Activated CD4-positive, alpha-beta T cell treated with anti-CD3 and anti-CD28 coated beads, Interleukin-2, amount 50 U/mL, for 4 hours (primary cell): ENCODE measurements at places on chromosomes 6 and 20.

DNA sequence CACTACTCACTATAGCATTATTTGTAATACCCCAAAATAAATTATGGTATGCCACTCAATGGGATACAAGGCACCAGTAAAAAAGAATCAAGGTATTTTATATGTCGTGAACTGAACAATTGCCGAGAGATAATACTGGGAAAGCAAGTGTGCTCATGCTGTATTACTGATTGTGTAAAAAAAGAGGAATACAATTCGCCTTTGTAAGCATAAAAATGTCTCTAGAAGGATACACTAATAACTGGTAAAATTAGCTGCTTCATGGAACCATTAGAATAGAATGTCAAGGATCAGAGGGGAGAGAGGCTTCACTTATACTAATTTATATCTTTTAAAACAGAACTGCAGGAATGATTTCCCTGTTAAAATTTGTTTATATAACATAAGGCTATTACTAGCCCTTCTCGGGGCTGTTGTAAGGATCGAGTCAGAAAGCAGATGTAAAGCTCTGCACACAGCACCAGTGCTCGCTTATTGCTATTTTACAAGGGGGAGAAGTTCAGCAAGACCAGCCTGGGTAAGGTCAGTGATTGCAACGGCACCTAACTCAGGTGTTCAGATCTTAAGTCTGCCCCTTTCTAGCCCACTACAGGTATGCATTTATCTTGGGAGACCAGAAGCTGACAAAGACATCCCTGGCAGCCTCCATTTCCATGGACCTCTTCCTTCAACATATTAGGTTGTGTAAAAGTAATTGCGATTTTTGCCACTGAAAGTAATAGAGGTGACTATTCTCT, 61.6 kb downstream of the MYH7B start:
- no peak for DNase-seq

DNA sequence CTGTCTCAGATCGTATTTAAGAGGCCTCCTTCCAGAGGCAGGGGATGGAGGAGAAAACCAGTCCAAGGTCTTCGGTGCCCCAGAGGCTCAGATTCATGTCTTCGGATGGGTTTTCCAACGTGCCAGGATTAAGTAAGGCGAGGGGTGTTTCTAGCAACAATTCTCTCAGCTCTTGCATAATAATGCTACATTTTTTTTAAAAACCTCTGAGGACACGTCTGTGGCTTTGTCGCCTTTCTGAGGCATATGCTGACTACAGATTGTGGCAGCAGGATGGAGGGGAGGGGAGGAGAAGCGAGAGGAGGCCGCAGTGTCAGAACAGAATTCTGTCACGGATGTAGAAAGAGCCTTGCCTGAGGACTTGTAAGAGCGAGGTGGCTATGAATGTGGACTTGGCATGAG, 17.7 kb upstream of the CCDC167 start:
- peak; percentile 63 for DNase-seq

DNA sequence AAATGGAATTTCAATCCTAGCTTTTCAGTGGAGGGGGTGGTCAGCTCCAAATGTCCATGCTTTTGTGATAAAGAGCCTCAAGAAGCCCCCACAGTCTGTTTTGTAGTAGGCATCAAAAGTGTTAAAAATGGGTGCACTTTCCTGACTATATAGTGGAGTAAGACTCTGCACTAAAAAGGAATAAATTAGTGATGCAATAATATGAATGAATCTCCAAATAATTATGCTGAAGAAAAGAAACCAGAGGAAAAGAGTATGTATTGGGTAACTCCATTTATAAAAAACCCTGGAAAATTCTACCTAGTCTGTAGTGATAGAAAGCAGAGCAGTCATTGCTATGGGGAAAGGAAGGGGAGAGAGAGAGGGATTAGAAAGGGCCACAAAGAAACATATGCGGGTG, 310.4 kb upstream of the SUPT3H start:
- DNase-seq, result no peak

DNA sequence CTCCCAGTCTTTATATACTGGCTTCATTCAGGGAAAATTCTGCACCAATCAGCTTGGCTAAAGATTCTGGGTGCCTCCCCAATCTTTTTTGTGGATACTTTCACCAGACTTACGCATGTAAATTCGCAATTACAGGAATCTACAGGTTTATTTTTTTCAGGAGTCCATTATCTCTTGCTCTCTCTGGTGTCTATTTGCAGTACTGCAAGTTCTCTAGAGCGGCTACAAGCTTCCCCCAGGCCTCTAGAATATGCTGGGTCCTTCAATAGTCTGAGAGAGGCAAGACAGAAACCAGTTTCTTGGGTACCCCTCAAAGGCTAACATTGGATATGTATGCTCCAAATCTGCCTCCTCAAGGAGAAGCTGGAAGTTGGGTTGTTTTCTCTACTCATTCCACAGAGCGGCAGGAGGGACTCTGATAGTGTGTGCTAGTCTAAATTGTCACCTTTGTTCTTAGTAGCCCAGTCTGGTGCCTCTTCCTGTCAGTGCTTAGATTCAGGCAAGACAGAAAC, 58.5 kb downstream of the SUN5 start:
- no peak for DNase-seq

GRCh38 chr6:157223021-157223430, 100.3 kb downstream of the TMEM242 start:
- DNase-seq, result no peak

- no peak for DNase-seq
Measured at GRCh38 chr6:35064757-35065440, 76.2 kb downstream of the TCP11 start.

- peak; percentile 30 for DNase-seq
Measured at GRCh38 chr6:99746261-99746895, 139.7 kb downstream of the PRDM13 start.

DNA sequence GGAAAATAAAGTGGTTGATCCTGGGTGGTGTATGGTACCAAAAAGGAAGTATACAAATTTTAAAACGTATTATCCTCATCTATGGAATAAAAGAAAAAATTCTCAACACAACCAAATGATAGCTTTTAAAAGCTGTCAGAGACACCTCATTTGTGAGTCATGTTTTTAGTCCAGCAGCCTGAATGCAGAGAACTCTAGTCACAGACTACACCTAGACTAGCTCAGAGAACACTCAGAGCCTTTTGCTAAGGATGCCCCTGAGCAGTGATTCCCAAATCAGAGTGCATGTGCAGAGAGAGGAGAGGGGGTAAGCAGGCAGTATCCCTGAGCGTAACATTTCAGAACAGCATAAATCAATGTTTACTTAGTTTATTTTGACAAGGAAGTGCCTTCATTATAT, 809.3 kb downstream of the HACE1 start:
- no peak for DNase-seq

DNA sequence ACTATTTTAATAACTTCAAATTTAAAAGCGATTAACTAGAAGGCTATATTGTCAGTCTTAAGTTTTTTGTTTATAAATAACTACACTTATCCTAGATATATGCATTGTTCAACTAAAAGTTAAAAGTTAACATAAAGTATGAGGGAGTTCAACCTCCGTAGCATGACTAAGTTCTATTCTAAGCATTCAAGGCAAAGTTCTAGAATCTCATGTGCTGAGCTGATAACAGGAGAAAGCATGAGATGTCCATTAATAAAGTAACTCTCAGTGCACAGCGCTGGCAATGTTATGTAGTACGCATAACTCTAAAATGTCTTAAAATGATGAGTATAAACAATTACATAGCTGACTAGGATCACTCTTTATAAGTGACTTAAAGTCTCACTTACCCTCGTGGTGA, 264.8 kb downstream of the RNGTT start:
- DNase-seq, result no peak

DNA sequence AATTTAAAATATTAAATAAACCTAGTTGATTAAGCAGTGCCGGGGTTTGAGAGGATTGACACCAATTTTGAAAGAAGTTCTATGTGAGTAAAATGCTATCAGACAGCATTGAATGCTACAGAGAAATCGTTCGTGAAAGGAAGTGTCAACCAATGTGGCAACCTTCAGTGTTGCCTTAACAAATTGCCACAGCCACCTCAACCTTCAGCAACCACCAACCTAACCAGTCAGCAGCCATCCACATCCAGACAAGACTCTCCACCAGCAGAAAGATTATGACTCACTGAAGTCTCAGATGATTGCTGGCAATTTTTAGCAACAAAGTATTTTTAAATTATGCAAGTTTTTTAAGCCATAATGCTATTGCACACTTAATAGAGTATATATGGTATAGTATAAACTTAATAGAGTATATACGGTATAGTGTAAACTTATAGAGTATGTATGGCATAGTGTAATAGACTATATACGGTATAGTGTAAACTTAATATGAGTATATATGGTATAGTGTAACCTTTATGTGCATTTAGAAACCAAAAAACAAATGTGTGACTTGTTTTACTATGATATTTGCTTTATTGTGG, 65.3 kb upstream of the ID4 start:
- no peak for DNase-seq

DNA sequence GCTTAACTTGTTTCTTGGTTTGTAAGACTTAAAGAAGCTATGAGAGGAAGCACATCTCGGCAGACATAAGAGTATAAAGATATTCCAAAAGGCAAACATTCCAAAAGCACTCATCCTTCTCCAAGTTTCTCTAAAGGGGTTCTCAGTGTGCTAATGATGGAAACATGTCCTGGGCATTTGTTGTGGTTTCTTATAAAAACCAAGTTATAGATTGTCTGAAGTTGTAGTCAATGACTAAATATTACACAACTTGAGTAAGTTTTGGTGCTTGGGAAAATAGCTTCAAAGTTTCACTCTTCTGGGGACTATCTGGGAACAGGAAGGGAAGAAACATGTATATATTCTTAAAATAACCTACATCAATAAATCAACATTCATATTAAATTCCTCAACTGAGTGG, 128.3 kb upstream of the TBX18 start:
- DNase-seq, result no peak

DNA sequence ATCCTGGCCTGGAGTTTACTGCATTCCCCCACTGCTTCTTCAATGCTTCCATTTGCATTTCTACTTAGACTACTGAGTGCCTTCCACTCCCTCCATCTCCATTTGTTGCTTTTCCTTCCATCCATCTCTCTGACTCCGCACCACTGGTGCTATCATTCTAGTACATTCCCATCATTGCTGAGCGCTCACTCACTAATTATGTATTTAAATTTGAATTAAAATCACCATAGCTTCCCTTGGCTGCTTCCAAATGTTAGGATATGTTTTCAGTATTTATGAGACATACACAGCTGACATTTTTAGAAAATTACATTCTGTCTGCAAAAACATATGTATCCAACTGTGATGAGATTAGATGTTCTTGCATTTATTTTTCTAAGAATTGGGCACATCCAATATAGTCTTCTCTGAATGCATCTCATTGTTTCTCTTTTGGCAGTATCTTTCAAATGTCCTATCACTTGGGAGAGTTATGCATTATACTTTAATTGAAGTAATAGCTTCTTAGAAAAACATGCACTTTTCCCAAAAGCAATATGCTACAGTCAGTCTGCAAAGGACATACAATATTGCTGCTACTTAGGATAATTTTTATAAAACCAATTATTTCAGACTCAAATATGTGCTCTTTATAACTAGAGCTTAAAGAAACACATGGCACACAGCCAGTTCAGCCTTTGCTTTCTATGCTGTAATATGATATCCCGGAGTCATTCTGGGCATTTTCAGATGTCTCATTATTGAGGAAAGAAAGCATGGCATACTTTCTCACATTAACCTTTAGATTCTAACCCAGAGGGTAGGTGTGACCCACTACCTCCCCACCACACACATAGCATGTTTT, 12.1 kb upstream of the COL21A1 start:
- no peak for DNase-seq

- no peak for DNase-seq
Measured at GRCh38 chr6:110357664-110358552, at the start of gene METTL24. TSS of gene METTL24 (minus strand) at chr6:110358349. CDS start at chr6:110358272, 77 bp downstream.

DNA sequence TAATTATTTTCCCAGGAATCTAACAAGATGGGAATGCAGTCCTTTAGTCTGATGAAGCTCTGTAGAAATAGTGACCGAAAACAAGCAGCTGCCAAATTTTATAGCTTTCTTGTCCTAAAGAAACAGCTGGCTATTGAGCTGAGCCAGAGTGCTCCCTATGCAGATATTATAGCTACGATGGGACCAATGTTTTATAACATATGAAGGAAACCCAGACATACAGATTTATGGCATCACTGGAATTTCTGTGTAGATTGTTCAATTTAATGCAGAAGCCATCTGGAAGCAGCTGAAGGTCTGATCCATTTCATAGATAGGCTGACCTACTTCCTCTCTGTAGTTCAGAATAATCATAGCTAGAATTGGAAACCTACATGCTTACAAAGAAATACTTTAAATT, 11.8 kb upstream of the SNPH start:
- no peak for DNase-seq

DNA sequence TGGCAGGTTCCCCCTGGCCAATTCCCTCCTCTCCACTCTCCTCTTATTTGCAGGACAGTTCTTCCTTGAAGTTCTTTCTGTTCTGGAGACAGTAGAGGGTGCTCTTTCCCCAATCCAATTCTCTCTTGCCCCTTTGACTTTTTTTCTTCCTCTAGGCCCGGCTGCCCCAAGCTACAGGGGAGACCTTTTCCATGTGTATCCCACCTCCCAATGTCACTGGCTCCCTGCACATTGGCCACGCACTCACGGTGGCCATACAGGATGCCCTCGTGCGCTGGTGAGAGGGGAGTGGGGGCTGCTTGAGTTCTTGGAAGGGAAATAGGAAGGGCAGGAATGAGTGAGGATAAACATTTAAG, 1.5 kb downstream of the VARS2 start:
- no peak for DNase-seq

- no peak for DNase-seq
Measured at GRCh38 chr6:134884752-134885151, 65.1 kb downstream of the ALDH8A1 start.

GRCh38 chr6:21514288-21514687, 79.3 kb upstream of the SOX4 start:
- DNase-seq, result no peak

DNA sequence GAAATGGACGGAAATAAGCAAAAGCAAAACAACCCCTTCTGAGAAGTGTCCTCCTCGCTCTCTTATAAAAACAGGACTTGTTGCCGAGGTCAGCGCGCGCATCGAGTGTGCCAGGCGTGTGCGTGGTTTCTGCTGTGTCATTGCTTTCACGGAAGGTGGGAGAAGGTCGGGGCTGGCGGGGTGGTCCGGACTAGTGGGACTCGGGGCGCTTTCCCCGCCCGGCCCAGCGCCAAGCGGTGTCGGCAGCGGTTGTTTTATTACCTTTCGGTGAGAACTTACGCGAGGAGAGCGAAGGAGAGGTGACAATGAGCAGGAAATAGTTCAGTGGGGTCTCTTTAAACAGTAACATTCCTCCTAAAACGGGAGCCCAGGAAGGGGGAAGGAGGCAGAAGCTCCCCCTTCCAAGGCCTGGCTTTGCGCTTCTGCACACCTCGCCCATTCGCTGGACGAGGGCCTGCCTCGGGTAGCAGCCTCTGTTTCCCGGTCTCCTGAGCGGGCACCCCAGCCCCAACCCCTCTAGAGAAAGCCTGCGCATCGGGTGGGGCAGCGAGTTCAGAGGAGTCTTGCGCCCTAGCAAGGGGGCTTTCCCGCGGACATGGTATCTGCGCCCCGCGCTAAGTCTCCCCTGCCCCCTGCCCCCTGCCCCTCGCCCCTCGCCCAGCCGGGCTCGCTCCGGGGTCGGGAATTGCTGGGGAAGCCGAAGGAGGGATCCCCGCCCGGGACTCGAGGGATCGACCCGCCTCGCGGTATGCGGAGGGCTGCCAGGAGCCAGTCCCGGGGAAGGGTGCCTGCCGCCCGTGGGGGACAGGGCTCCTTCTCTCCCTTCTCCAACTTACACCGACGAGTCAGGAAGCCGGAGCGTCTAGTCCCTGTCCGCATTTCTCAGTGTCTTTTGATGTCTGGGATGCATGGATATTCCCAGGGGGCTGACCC, 1.2 kb upstream of the TBXT start:
- no peak for DNase-seq
